ENCODE measurements at places on chromosomes 16 and 17.

DNA sequence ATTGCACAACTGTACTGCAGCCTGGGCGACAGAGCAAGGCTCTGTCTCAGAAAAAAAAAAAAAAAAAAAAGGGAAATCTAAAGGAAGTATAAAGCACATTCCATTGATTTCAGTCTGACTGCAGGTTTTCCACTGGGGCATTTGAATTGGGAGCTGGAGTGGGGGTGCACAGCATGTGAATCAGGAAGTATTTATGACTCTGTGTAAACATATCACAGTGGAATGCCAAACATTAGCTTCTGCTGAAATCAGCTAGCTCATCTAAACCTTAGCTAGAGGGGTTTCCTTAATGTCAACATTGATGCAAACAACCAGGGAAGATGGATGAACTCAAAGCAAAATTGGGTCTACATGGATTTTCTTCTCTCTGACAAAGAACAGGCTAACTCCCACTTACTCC is 641.0 kb upstream of the EEF2KMT start:
- DNase-seq = no peak

- DNase-seq = no peak
Measured at GRCh38 chr16:19419698-19420075, 2.0 kb downstream of the TMC5 start.

- no peak for DNase-seq
Measured at GRCh38 chr17:73533127-73533526, 111.1 kb downstream of the SDK2 start.

- no peak for DNase-seq
Measured at GRCh38 chr17:6358131-6358530, 76.8 kb downstream of the AIPL1 start.

DNA sequence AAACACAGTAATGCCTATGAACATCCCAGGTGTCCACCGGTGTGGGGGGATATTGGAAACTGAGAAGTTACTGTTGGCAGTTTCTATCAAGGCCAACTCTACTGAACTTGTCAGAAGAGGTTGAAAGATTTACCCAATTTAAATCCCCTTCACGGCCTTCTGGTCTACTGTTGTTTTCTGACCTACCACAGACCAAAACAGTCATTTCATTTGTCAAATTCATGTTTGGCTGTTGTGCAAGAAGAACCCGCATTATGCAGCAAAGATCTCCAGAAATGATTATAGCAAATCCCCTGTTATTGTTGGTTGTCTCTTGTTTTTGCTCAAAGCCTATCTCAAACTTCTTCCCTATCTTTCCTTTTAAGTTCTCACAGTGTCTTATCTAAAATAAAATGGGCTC is 73.1 kb upstream of the MAF start:
- no peak for DNase-seq

- no peak for DNase-seq
Measured at GRCh38 chr16:13315642-13316427, 414.4 kb downstream of the SHISA9 start.

DNA sequence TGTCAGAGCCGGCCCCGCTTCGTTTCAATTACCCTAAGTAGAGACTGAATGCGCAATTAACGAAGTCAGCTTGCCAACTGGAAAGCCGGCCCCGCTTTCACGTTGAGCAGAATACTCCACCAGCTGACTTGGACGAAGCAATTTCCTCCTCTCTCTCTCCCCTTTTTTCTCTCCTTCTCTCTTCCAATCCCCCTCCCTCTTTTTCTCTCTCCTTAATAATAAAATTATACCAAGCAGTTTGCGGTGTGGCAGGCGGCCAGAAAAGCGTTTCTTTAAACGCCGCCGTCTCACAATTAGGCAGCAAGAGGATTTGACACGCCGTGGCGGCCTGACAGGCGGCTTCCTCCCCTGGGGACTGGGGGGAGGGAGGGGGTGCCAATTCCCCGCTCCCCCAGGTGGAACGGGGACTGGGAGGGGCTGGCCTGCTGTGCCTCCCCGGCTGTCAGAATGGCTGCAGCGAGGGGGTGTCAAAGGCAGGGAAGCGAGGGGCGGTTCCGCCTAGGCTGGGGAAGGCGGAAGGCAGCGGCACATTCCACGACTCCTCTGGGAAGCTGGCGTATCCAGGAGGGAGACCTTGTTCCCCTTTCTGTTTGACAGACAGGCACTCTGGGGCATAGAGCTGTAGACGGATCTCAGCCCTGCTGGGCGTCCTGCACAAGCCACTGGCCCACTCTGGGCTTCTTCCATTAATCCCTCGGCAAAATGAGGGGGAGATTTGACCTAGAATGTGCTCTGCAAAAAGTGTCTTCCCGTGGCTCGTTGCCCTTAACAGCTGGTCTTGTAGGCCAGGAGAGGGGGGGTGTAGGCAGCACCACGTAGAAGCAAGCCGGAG is 52.7 kb downstream of the SREBF1 start:
- DNase-seq = peak; percentile 5

DNA sequence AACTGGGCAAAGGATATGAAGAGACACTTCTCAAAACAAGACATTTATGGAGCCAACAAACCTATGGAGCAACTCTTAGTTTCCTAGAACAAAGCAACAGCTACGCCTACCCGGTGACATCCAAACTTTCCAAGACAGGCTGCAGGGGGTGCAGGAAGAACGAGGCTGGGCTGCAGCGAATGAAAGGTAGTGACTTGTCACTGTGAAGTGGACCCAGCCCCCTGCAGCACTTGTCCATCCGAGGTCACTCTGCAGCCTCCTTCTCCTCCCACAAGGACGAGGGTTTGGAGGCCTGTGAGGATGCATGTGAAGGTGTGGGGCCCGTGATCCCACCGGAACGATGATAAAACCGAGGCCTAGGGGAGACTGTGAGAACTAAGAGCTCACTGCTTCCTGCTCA is 192.6 kb upstream of the RPL38 start:
- DNase-seq = no peak

GRCh38 chr17:32742681-32743538 is 134.0 kb downstream of the MYO1D start:
- DNase-seq = no peak

DNA sequence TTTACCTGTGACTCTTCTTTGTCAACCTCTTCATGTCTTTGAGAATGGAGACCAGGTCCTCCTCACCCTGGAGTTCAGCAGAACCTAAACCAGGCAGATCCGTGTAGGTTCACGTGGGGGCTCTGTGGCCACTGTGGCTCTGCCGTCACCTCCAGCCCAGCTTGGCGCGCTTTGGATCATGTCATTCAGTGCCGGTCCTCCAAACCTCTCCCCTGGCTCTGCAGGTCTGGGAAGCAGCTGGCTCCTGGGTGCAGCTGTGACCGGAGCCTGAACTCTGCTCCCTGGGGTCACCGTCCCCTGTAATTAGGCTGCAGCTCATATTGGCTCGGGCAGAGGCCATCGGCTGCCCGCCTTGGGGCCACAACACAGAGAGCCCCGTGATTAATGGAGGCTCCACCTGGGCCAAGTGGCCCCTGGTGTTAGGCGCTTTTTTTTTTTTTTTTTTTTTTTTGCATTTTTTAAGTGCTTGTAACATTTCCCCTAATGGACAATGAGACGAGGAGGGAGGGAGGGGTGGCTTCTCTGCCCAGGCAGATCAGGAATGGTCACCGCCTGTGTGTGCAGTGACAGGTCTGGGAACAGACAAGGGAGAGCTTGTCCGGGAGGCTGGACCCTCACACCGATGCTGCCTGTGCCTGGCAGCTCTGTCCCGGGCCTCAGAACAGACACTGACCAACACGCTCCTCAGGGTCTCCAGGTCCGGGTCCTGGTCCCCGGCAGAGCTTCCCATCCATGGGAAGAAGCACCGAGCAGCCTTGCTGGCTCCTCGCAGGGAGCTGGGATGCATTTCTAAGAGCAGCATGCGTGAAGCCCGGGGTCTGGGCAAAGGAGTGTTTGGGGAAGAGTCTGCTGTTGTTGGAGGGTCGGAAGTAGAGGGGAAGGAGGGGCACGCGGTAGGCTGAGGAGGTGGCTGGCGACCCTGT is 247.9 kb downstream of the SEC14L1 start:
- DNase-seq = no peak

DNA sequence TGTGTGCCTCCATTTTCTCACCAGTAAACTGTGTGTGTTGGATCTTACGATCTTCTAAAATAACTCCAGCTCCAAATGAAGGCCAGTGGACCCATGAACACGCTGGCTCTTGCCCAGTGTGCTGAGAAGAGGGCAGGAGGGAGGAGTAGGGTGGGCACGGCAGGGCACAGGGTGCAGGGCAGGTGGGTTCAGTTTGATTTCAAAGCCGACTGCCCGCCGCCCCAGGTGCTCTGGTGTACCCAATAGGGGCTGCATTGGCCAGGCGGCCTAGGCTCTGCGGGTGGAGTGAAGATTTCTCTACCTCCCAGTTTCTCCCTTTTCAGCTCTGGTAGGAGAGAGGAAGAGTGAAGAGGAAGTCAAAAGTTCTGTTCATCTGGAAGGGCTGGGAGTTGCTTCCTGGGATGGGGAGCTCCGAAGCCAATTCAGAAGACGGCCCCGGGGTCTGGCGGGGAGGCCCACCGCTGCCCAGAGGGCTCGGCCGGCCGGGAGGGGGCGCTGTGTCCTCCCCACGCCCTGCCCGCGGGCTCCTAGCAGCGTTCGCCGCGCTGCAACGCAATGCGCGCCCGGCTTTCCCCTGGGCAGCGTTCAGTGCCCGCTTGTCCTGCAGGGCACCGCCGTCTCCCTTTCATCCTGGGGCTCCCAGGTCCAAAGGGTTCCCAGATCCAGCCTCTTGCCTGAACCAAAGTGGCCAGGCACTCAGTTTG is 1.1 kb upstream of the CRHR1 start:
- DNase-seq = no peak

DNA sequence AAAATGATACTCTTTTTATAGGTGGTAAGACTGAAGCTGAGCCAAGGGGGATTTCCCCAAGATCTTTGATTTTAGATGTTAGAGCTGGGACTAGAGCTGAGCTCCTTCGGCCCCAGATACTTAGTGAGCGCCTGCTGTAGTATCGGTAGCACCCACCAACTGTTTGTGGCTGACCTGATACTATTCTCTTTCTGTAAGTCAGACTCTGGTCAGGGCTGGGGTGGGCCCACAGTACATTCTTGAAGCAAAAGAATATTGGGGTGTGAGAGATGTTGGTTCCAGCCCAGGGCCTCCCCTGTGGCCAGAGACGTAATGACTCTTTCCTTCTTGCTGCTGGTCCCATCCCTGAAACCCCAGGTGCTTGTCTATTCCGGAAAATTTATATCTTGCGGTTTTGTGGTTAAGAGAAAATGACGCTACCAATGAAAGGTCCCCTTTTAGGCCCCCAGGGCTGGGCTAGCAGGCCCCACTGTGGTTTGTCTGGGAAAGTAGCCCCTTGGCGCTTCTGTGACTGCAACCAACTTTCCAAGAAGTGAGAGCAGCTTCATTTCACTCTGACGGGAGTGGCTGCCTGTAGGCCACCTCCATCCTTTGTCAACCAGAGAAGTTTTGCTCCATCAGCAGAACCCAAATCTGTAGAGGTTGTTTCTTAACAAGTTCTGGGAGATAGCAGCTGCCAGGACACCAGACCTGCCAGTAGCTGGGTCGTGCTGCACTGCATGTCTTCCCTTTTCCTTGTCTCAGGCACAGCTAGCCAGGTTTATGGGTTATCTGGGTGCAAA is 86.4 kb upstream of the LGALS9 start:
- no peak for DNase-seq

GRCh38 chr16:15510992-15511391 is 76.6 kb downstream of the BMERB1 start:
- no peak for DNase-seq

- DNase-seq = no peak
Measured at GRCh38 chr17:42193216-42193968, 902 bp downstream of the GHDC start.

DNA sequence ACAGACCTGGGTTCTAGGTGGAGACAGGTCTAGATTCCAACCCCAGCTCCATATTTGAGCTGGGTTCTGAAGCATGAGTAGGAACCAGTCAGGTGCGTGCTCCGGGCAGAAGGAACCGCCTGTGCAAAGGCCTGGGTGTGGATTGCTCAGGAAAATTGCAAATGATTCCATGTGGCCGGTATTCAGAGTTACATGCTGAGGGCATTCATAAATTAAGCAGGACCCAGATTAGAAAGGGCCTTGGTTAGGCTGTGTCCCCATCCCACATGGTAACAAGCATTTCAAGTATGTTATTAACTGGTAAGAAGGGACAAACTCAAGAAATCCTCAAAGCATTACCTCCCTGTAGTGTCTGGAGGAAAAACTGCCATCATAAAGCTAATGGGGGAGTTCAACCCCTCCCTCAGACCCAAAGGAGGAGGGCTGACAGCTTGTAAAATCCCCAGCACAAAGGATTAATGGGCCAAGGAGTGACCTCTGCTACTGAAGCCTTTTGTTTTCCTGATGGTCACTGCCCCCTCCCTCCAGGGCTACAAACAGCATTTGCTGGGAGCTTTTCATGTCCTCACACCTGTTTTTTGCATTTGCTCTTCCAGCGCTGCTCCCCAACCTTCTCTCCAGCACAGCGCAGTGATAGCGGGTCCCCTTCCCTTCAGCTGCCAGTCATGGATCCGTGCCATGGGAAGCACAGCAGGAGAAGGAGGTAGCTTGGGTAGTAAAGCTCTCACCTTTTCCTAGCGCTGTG is 218.0 kb downstream of the C16orf95 start:
- no peak for DNase-seq

GRCh38 chr17:15958484-15958854 is 13.5 kb downstream of the ADORA2B start:
- DNase-seq = no peak

GRCh38 chr16:64159976-64160375 is 961.9 kb downstream of the CDH11 start:
- DNase-seq = no peak

- peak; percentile 3 for DNase-seq
Measured at GRCh38 chr16:84266451-84266850, 26.6 kb upstream of the KCNG4 start.

- DNase-seq = no peak
Measured at GRCh38 chr16:9332574-9333148, 241.2 kb downstream of the HAPSTR1 start.

DNA sequence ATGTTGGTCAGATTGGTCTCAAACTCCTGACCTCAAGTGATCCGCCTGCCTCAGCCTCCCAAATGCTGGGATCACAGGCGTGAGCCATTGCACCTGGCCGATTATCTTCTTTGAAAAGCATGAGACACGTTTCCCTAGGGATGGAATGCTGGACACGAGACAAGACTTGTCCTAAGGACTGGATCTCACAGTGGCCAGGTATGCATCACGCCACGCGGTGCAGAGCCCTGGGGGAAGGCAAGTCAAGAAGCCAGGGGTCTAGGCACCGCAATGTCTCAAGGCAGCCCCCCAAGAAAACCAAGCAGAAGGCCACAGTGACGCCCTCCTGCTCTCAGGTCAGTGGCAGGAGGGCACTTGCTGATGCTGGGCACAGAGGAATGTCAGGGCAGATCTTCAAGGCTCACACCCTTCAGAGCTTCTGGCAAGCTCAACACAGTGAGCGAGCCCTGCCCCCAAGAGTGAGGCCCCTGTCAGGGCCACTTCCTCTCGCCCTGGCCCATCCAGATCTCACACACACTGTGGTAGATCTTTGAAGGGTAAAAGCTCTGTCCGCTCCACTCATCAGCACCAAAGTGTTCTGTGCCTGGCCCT is 134.7 kb downstream of the ZNF778 start:
- no peak for DNase-seq

DNA sequence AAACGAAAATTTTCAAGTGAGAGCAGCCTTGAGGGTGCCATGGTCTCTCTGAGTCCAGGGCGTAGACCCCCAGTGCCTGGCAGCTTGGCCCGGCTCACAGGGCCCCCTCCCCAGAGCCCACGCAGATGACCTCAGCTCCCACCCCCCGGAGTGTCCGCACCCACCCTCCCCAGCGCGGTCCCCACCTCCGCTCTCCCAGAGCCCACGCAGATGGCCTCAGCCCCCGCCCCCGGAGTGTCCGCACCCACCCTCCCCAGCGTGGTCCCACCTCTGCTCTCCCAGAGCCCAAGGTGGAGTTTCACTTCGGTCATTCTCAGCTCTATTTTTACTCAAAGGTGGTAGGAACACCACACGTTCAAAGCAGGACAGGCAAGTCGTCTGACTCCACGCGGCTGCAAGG is 13.9 kb downstream of the ABR start:
- DNase-seq = no peak

Data from AG09319 (cell line).